ENCODE measurements at places on chromosomes 1 and 21.

DNA sequence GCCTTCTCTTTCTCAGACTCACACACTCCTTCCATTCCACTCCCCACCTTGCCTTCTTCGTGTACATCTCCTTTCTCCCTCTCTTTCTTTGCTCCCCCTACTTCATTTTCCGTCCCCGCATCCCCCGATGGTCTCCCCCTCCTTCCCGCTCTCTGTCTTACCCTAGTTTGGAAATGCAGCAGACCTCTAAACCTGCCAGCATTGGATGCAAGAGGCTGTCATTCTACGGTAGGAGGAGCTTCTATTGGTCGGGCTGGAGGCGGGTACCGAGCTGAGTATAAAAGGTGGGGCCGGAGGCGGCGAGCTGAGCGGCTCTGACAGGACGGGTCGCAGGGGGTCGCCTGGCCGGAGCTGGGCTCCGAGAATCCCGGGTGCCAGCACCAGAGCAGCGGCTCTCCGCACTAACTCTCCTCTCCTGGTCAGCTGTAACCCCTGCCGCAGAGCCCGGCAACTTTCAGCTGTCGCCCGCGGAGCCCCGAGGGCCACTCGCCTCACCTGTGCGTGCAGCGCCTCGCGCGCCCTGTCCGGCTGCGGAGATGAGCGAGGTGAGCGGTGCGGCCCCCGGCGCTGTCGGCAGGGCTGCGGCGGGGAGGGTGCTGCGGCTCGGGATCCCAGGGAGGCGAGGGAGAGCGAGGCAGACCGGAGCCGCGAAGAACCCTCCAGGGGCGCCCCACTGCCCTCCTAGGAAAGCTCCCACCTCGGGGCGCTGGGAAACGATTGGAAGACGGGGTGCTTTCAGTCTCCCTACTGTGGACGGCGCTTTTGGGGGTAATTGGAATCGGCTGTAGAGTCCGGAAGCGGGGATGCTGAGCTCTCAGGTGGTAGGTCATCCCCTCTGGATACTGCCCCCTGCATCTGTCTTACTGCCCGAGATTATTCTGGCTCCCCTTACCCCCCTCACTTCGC is at the start of gene PCP4L1:
TSS of gene PCP4L1 (plus strand) at position 307 of the 906 bp plus-strand sequence. CDS start at position 537, 230 bp downstream.
- DNase-seq = peak; percentile 45

DNA sequence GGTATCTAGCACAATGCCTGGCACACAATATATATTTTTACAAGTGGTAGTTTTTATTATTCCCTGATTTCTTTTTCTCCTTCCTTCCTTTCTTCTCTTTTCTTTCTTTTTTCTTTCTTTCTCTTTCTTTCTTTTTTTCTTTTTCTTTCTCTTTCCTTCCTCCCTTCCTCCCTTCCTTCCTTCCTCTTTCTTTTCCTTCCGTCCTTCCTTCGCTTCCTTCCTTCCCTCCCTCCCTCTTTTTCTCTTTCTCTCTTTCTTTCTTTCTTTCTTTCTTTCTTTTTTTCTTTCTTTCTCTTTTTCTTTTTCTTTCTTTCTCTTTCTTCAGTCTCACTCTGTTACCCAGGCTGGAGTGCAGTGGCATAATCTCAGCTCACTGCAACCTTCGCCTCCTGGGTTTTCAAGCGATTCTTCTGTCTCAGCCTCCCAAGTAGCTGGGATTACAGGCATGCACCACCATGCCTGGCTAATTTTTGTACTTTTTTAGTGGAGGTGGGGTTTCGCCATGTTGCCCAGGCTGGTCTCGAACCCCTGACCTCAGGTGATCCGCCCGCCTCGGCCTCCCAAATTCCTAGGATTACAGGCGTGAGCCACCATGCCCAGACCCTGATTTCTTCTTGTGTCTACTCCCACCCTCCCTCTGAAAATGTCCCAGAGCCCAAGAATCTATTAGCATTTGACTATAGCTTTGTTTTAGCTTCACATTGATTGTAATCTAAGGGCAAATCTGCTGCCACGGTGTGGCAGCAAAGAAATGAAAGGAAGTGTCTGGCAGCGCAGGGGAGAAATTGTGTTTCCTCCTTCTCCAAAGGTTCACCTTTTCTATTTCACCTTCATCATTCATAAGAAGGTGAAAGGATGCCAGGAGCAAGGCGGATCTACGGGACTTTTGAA is 19.9 kb upstream of the ABCB10 start:
- no peak for DNase-seq

DNA sequence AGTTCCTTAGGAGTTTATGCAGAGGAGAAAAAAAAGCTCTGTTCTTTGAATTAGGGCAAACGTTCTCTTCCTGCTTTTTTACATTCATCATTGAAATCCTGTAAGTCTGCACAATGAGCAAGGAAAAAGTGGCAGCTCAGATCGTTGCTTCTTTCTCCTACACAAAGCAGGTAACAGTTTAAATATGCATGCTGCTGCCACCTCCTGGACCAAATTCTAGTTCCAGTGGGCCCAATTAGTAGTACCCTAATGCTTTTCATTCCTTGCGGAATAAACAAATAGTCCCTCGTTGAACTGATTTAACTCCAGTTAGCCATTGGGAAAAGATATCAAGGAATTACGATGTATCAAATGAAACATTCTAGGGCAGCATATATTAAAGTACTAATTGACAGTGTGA is 20.1 kb downstream of the YTHDF2 start:
- no peak for DNase-seq

DNA sequence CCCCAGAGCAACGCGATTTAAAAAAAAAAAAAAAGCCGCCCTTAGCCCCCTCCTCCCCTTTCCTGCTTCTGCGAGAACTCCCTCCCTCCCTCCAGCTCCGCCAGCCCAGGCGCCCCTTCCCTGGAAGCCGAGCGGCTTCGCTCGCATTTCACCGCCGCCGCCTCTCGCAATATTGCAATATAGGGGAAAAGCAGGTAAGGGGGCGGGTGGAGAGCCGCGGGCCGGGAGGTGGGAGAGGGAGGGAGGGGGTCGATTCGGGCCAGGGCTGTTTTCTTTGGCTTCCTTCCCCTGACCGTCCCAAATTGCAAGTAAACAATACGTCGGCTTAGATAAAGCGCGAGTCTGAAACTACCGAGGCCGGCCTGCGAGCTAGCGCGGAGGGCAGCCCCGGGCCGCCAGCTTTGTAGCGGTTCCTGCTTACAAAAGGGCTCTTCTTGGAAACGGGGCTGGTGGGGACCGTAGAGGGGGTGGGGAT is 408 bp downstream of the LMO4 start:
- peak; percentile 30 for DNase-seq

- no peak for DNase-seq
Observed at GRCh38 chr1:29453502-29454240, 217.3 kb downstream of the PTPRU start.

DNA sequence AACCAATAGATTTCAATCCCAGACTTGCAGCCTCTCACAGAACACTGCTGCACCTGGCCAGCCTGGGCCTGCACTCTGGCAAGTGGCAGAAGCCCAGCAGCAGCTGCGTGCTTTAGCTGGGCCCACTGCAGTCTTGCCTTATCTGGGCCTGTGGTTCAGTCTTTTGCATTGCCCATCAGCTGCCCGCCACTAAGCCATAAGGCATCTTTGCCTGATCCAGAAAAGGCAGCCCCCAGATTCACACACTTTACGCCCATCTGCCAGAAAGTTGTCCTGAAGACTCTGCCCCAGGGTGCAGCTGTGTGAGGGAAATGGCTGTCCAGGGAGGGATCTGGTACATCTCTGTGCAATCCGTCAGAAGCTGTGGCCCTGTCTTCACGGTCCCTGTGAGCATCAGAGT is 217.0 kb downstream of the DNAH14 start:
- no peak for DNase-seq

DNA sequence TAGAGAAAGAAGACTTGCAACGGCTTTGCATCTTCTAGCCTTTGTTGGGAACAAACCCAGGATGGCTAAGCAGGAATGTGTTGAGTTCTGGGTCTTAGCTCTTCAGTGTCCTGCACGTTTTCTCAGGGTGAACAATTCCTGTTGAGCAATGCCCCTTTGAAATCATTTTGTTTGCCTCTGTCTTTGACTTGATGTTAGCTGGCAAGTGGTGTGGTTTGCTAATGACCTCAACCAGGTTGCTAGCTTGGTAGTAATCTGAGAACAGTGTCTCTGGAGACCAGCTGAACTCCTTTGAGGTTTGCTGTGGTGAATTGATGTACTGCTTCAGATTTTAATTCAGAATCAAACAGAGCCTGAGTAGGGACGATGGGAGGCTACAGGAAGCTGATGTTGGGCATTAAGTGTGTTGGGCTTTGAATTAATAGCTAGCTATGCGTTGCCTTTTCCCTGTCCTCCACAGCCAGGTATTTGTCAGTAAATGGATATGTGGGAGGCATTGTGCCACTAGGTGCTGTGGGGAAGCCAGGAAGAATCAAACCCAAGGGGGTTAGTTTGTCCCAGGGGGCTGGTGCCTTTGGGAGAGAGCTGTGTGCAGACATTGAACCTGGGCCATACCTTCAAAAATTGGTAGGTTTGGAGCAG is 23.3 kb upstream of the SRSF10 start:
- DNase-seq = no peak

GRCh38 chr1:230291731-230292620 is 134.2 kb downstream of the PGBD5 start:
- DNase-seq = no peak

DNA sequence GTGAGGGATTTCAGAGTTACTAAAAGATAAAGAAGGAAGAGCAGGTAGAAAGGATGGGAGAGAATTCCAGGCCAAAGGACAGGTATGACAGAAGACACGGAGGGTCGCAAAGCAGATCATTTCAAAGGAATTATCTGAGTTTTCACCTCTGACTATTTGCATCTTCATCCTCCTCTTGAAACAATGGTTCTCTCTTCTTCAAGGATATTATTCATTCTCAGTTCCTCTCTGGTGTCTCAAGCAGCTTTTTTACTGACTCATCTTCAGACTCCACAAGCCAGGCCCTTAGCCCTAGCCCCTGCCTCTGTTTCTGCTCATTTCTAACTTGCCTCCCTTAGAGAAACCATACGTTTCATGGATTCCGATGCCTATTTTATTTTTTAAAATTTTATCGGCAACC is 15.0 kb downstream of the DDX59 start:
- DNase-seq = no peak

DNA sequence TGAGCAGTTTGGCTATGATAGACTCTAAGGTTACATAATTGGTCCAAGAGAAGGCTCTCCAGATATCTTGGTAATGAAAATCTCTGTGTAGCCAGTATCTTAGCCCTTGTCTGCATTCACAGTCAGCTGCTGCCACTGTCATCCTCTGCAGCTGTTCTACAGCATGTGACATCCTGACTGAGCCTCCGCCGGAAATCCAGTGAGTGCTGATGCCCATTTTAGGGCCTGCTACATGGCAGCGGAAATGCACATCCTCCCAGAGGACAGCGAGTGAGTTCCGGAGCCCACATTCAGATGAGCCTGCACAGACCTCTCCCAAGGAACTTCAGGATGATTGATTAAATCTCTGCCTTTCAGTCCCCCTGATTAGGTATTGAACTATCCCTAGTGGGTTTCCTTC is 237.1 kb downstream of the HHIPL2 start:
- DNase-seq = no peak

GRCh38 chr1:208298593-208299269 is 54.5 kb upstream of the PLXNA2 start:
- no peak for DNase-seq

- DNase-seq = no peak
Observed at GRCh38 chr1:213083112-213083445, 32.0 kb downstream of the RPS6KC1 start.

DNA sequence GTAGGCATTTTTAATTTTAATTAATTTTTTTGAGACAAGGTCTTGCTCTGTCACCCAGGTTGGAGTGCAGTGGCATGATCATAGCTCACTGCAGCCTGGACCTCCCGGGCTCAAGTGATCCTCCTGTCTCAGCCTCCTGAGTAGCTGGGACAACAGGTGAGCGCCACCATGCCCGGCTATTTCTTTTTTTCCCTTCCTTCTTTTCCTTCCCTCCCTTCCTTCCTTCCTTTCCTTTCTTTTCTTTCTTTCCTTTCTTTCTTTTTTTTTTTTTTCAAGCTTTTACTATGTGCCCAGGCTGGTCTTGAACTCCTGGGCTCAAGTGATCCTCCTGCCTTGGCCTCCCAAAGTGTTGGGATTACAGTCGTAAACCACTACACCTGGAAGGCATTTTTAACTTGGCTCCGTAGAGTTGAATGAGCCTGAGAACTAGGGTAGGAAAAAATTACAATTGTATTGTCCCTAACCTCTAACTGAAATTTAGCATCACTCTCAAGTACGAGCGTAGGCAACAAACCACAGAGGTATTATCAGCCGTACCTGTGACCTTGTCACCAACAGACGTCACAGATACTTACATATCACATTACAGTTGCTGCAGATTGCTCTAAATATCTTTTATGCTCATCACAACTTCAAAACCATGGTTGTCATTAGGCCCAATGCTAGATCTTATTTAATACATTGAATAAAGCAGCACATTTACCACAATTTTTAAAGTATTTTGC is 8.0 kb downstream of the RUNX3 start:
- DNase-seq = no peak

- no peak for DNase-seq
Observed at GRCh38 chr1:23356471-23357137, 12.5 kb upstream of the HNRNPR start.

- DNase-seq = no peak
Observed at GRCh38 chr1:214420341-214420740, 131.1 kb downstream of the PTPN14 start.

- no peak for DNase-seq
Observed at GRCh38 chr1:29744684-29745490, 508.6 kb downstream of the PTPRU start.

- DNase-seq = peak; percentile 45
Observed at GRCh38 chr1:107936498-107937481, 28.2 kb downstream of the VAV3 start.

DNA sequence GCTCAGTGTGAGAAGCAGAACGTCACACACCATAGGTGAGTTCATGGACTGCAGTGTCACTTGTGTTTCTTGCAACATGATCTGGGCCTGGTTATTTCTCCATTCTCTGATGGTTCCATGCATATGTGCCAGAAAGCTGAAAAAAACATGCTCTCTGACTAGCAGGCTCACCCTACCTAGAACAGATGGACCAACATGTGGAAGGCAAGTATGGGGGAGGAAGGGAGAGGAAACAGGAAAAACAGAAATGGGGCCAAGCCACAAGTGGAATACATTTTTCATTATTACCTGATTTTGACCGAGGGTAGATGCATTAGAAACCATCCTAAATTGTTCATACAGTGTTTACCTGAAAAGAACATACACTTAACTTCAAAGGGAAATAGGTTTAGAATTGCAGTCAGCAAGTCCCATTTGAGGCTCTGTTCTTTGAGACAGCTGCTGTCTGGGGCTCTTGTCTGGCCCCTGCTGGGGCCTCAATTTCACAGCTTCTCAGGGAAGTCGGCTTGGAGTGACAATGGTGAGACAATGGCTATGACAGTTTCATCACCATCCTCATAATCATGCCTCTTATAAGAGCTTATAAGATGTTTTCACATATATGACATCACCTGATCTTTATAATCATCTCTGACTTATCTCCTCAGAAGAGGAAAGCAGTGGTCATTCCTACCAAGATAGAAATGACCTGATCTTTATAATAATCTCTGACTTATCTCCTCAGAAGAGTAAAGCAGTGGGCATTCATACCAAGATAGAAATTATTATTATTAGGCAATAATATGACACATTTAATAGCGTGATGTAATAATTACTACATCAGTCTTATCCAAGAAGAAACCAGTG is 327.3 kb downstream of the SIPA1L2 start:
- no peak for DNase-seq

GRCh38 chr1:6984986-6985385 is 199.7 kb downstream of the CAMTA1 start:
- no peak for DNase-seq
